ENCODE measurements at places on chromosomes 1 and 21.

DNA sequence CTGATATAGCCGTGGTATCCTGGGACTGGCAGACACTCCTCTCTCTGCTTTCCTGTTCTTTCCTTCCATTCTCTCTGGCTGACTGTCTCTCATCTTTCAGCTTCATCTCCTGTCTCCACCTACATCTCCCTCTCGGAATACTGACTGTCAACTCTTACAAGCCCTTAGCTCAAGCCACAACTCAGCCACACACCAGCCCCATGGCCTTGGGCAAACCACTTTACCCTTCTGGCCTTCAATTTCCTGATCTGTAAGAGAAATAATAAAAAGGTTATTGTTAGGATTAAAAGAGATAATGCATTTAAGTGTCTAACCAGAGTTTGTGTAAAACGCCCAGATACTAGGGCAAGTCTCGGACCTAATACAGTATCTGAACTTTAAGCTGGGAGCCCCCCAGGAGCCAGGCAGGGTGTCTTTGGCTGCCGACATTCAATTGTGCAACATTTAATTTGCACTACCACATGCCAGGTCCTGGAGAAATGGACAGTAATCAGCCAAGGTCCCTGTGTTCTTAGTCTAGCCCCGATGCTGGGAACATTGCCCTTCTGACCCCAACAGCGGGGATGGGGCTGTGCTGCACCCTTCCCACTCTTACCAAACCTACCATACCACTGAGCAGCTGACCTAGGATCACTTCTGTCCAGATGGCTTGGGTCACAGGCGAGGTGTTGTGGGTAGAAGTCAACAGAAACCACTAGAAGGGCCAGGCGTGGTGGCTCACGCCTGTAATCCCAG, 5.1 kb downstream of the ECHDC2 start:
- no peak for DNase-seq

- no peak for DNase-seq
These were observed 65.5 kb upstream of the DNAH14 start for GRCh38 chr1:224864006-224864405.

DNA sequence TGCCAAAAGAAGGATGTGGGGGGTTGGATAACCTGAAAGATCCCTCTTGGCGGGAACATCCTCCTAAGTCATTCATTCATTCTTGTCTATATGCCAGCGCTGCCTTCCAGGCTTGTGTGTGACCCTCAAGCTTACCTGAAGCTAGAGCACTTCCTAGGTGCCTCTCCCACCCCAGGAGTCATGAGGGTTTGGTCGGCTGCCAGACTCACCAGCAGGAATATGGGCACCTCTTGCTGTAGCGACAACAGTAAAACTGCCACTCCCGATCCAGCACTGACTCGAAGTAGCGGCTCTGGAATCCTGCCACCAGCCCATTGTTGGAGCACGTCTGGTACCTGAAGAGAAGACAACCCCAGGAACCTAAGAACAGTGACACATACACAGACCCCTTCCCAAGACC, 15.0 kb downstream of the DPT start:
- DNase-seq: no peak

DNA sequence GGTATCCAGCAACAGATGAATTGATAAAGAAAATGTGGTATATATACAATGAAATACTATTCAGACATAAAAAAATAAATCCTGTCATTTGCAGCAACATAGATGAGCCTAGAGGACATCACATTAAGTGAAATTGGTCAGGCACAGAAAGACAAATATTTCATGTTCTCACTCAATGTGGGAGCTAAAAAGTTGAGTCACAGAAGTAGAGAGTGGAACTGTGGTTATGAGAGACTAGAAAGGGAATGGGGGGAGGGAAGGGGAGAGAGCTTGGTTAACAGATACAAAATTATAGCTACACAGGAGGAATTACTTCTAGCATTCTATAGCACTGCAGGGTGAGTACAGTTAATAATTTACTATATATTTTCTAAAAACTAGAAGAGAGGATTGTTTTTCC, 37.1 kb upstream of the SERPINC1 start:
- no peak for DNase-seq

GRCh38 chr1:117635805-117636204, 30.0 kb downstream of the TENT5C start:
- peak; percentile 61 for DNase-seq

DNA sequence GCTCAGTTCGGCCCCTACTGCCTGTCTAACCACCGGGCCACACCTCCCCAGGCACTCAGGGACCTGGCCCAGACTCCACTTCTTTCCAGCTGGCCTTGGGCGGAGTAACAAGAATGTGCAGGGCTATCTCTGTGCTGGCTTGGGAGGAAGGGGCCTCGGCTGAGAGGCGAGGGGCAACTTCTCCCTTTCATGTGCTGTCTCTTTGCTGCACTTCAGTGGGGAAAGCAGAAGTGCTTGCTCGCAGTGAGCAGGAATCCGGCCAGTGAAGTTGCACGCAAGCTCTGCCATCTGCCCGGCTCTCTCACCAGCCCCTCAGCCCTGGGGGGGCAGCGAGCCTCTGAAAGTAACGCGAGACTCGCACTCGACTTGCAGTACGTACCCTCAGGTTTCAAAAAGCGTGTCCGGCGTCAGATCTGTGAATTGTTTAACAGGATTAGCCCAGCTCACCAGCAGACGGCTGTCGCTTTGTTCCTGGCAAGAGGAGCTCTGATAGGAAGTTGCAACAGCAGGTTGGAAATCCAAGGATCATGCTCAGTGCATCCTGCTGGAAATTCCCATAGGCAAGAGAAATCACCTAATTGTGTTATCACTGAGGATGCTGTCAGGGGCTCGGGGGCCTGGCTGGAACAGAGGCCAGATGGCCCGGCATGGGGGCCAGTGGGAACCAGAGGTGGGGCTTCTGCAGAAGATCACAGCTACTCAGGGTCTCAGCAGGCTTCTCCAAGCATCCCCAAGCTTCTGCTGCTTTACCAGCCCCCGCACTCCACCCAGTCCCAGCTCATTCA, 221.1 kb downstream of the NPHP4 start:
- peak; percentile 79 for DNase-seq

GRCh38 chr1:93905051-93905450, 4.2 kb downstream of the GCLM start:
- no peak for DNase-seq

DNA sequence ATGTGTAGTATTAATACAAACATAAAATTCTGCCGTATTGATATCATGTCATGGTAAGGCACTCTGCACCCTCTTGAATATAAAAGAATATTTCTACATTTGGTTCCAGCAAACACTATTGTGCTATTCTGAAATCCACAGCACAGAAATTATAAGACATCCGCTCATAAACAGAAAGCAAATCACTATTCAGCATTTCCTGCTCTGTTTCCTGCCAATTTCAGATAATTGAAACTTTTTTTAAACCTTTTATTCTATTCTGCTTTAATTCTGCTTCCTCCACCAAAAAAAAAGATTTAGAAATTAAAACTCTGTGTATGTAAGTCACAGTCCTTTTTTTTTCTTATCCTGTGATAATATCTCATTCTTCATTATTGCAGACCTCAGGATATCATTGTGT, 39.6 kb upstream of the PLEKHO1 start:
- no peak for DNase-seq

GRCh38 chr21:25361097-25361496, 246.2 kb downstream of the MRPL39 start:
- DNase-seq: no peak

- no peak for DNase-seq
These were observed 1.1 kb downstream of the GABRD start for GRCh38 chr1:2020310-2020655.

GRCh38 chr1:227880342-227880924, 65.0 kb downstream of the PRSS38 start:
- DNase-seq: no peak

- no peak for DNase-seq
These were observed 56.7 kb downstream of the MRPL39 start for GRCh38 chr21:25550352-25551120.

- no peak for DNase-seq
These were observed 262.5 kb downstream of the GRIK3 start for GRCh38 chr1:36771660-36772284.

- DNase-seq: peak; percentile 73
These were observed 2.2 kb downstream of the TCEA3 start for GRCh38 chr1:23422241-23422877.

Measured in suppressor macrophage (primary cell).